NCI-H187 (cell line): ENCODE measurements at places on chromosomes 3 and 15.

DNA sequence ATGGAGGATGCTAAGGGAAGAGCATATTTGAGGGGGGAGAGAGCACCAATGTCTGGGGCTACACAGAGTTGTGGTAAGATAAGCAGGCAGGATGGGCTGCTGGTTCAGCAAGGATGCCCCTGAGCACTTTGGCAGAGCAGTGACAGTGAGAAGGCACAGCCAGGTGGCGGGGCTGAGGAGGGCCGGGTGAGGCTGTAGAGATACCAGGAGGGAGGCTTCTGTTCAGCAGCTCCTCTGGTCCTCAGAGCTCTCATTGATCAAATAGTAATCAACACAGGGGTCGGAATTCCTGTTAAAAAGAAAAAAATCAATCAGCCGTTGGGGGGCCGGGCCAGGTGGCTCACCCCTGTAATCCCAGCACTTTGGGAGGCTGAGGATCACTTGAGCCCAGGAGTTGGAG, 11.5 kb upstream of the XIRP1 start:
- DNase-seq: no peak

DNA sequence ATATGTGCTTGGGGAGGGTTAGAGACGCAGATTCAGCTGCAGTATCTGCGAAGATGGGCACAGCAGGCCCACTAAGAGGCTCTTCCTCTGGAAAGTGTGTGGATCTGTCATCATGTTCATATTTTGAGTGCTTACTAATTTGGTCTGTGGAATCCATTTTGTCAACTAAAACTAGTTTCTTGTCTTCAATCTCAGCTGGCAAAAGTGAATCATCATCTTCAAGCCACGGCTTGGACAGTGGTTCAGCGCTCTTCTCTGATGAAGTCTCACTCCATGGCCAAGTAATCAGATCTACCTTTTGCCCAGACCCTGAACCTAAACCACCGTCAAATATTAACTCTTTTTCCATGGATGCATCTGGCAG, 76.2 kb downstream of the IMPG2 start:
- no peak for DNase-seq

DNA sequence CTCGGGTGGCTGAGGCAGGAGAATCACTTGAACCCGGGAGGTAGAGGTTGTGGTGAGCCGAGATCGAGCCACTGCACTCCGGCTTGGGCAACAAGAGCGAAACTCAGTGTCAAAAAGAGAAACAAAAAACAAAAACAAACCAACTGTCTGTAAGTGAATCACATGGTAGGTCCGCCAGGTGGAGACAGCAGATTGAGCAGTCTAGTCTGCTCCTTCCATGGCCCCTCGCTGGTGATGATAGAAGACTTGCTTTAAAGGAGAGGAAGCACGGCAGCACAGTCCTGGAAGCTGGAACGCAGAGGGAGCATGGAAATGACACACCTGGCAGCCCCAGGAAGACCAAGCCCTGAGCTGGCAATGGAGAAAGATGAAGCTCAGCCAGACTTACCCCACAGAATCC, 31.4 kb upstream of the MGLL start:
- no peak for DNase-seq

- no peak for DNase-seq
These were observed 522 bp downstream of the PDZRN3 start for GRCh38 chr3:73624017-73624820.

DNA sequence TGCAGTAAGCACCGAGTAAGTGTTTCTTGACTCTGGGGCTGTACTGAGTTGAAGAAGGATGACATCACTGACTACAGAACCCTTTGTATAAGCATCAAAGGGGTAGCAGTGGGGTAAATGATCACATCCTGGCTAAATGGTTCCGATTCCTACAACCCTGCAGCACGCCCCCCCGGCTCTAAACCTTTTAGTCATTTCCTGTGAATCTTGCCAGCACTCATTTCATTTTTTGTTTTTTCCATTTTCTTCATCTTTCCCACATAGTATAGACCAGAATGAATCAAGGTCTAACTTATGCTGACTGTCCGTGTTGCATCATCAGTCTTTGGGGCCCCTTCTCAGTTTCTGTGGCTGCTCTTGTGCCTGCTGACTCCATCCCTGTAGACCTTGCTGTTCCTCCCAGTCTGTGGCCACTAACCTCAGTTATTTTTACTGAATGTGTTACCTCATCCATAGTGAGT, 383.1 kb upstream of the TPRG1 start:
- no peak for DNase-seq

DNA sequence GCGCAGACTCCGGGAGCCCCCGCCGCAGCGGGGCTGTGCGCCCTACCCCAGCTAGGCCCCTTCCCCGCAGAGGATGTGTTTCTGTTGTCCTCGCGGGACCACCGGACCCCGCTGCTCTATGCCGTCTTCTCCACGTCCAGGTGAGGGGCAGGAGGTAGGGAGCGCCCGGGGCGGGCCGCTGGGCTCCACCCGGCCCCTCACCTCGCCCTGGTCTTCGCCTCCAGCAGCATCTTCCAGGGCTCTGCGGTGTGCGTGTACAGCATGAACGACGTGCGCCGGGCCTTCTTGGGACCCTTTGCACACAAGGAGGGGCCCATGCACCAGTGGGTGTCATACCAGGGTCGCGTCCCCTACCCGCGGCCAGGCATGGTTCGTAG, 4.7 kb downstream of the SEMA3B start:
- DNase-seq: no peak

DNA sequence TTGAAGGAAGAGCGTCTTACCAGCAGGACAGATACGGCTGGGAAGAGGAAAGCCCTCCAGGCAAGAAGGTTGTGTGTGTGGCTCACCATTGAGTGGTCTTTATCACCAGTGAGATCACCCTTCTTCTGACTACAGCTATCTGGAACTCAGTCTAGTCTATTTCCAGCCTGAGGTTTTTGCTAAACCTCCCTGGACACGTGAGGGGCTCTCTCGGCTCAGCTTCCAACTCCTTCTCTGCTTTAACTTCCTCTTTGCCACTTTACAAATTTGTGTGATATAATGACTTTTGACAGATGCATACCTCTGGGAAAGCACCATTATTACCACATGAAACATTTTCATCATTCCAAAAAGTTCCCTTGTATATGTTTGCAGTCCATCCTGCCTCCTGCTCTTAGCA, 15.3 kb upstream of the ROPN1 start:
- no peak for DNase-seq
